ENCODE measurements at places on chromosomes 3 and 15.

DNA sequence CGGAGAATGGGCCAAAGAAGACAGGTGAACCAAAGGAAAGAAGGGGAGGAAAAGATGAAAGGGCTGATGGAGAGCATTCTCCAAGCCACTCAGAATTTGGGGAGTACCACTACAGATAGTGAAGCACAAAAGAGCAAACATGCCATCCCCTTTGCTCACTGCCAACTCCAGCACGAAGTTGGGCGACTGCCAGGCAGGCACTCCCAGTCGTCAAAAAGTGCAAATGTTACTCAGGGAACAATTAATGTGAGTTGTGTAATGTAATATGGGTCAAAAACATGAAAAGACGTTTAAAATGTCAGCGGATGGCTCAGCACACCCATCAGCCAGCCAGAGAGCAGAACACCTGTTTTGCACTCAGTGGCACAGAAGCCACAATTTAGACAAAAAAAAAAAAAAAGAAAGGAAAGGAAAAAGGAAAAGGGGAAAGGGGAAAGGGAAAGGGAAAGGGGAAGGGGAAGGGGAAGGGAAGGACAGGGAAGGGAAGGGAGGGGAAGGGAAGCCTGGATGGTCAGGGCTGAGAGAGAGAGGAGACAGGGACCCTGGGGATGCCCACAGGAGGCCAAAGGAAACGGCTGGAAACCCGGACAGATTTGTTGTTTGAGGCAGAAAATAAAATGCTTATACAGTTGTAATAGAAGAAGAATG lies 82.7 kb downstream of the COL8A1 start:
- no peak for DNase-seq

- no peak for DNase-seq
Measured at GRCh38 chr3:62497156-62497555, 123.8 kb upstream of the FEZF2 start.

GRCh38 chr3:148923592-148923991 lies 58.5 kb downstream of the CPA3 start:
- DNase-seq, result no peak

DNA sequence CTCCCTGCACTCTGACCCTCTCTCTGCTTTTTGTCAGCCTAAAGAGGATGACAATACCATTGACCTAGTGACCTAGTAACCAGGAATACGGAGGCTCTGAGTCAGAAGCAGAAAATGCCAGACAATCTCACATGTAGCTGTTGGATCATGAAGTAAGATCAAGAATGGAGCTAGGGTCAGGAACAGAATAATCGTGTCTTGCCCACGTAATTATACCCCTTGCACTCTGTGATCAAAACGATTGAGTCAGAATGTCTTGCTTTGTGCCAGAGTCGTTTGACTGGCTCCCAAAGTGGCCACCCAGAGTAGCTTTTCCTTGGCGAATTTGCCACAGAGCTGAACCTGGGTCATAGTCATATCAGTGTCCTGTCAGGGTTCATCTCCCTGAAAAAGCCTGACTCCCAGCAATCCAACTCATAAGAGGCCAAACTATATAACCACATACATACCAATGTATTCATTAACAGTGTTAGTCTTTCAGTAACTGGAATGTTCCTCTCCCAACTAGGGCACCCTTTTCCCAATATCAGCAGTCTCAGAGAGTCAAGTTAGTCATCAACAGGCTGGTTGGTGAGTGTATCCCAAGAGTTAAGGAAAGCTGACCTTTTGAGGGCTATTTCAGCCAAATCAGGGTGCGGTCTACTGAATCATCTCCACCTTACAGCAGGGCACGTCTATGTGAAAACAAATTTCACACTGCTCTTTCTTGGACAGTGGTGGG lies 5.0 kb upstream of the CDV3 start:
- no peak for DNase-seq

DNA sequence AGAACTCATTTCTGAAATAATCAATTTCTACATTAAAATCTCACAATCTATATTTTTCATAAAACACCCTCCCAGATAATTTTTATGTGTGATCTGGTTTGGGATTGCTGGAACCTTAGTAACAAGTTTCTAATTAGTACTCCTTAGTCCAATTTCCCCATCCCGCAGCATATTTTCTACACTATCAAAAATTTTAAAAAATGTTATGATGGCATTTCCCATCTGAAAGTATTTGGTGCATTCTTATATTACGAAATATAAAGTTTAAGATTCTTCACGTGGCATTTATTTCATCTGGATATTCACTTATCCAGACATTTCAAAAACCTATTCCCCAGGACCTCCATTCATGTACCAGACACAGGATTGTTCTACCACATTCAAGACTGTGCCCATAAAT lies 1.5 kb downstream of the OR5H14 start:
- DNase-seq, result no peak

DNA sequence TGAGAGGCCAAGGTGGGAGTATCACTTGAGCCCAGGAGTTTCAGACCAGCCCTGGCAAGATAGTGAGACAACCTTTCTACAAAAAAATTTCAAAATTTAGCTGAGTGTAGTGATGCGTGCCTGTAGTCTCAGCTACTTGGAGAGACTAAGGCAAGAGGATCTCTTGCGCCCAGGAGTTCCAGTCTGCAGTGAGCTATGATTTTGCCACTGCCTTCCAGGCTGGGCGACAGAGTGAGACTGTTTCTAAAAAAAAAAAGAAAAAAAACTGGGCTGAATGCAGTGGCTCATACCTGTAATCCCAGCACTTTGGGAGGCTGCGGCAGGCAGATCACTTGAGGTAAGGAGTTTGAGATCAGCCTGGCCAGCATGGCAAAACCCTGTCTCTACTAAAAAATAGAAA lies 14.0 kb upstream of the PIK3CB start:
- DNase-seq, result no peak

GRCh38 chr3:54259636-54260035 lies 137.3 kb downstream of the CACNA2D3 start:
- DNase-seq, result no peak

- DNase-seq, result no peak
Measured at GRCh38 chr15:90713081-90713480, 4.1 kb upstream of the BLM start.

GRCh38 chr3:195907934-195908693 lies at the start of gene TNK2:
Gene TNK2, minus strand, starts transcription at chr3:195908551. Its CDS starts 19,963 bp downstream, at chr3:195888588.
- peak; percentile 44 for DNase-seq

DNA sequence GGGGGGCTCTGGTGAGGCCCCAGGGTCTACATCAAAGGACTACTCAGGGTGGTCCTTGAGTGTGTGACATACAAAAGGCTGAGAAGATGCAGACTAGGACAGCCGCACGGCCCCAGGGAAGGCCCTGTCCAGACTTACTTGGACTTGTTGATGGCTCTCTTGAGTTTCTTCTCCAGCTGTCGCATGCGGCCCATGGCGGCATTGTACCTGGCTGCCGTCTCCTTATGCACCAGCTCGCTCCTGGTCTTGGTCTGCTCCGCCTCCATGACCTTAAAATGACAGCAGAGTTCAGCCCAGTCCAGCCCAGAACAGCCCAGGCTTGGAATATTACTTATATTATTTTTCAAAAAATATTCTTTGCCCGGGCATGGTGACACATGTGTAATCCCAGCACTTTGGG lies 56.0 kb downstream of the CAPN7 start:
- no peak for DNase-seq

DNA sequence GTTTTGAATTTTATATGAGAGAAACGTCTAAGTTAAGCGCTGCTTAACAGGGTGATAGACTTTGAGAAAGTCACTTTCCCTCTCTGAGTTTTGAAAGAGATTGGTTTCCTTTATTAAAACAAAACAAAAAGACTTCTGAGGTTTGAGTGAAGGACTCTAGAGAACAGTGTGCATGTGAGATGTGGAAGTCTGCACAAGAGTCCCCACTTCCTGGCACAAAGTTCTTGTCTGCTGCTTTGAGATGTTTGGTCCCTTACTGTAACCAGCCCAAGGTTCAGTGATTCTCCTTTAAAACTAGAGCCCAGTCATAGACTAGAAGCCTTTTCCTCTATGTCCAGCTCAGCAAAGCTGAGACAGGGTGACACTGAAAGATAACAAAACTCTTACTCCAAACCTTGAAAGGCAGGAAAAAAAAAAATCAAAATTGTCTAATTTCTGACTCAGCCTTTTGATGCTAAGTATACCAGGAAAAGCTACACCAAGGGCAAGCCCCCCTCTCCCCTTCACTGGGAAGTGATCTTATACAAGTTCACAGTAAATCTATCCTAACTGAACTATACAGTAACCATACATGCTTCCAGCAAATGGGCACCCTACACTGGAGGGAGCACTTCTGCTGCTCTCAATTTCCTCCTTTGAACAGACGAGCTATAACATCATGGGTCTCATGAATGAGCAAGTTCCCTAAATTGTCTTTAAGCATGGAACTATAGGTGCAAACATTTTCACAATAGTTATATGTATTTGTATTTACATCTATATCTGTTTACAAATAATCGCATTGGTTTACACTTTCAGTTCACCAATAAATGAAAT lies 2.3 kb downstream of the POPDC2 start:
- DNase-seq, result no peak

DNA sequence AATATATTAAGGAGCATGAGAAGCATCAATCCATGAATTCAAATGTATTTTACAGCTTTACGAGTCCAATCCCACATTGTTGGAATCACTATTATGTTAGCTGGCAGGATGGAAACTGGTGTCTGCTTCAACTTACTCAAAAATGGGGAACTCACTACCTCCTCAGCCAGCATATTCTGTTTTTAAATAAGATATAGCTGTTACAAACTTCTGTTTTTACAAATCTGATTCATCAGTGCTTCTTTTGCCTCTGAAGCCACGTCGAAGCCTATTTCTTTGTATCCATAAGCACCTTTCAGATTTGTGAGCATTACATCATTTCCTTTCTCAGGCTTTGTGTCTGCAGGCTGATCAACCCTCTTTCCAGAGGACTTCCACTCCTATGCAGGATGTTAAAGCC lies 105.9 kb downstream of the TPRG1 start:
- no peak for DNase-seq

DNA sequence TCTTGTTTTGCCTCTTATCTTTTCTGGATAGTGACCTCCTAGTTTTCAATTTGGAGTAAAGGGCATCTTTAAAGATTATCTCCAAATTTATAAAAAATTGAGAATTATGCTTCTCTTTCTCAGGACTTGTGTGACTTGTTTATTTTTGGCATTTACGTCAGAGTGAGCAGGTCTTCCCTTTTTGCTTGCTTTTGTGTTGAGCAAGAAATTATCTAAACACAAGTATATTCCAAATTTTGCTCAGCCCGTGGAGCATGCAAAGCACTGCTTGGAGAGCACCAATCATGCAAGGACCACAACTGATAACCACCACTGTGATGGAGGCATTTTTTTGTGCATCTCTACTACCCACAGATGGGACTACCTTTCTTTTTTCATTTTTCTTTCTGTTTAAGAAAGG lies 7.1 kb downstream of the SLC25A26 start:
- DNase-seq, result no peak

GRCh38 chr3:186160691-186161243 lies 51.9 kb upstream of the ETV5 start:
- no peak for DNase-seq

DNA sequence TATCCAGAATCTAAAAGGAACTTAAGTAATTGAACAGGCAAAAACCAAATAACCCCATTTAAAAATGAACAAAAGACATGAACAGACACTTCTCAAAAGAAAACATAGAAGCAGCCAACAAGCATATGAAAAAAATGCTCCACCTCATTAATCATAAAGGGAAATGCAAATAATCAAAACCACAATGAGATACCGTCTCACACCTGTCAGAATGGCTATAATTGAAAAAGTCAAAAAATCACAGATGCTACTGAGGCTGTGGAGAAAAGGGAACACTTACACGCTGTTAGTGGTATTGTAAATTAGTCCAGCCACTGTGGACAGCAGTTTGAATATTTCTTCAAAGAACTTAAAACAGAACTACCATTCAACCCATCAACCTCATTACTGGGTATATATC lies 220.7 kb downstream of the MEX3B start:
- DNase-seq, result no peak

DNA sequence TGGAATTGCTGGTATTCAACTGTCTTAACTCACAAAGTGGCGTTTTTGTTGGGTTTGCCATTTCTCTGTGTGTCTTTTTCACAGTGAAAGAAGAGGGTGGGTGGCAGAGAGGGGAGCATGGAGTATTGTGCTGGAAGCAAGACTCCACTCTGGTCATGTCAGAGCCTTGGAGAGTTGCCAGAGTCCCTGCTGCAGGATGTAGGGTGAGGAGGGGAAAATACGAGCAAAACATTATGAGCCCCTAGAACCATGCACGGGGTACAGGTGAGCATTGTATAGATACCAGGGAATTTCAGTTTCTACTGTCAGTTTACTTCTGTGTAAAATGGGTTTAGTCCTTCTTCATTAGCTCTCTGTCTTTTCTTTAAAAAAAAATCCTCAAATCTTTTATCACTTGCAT lies 249.9 kb downstream of the CACNA2D3 start:
- no peak for DNase-seq

DNA sequence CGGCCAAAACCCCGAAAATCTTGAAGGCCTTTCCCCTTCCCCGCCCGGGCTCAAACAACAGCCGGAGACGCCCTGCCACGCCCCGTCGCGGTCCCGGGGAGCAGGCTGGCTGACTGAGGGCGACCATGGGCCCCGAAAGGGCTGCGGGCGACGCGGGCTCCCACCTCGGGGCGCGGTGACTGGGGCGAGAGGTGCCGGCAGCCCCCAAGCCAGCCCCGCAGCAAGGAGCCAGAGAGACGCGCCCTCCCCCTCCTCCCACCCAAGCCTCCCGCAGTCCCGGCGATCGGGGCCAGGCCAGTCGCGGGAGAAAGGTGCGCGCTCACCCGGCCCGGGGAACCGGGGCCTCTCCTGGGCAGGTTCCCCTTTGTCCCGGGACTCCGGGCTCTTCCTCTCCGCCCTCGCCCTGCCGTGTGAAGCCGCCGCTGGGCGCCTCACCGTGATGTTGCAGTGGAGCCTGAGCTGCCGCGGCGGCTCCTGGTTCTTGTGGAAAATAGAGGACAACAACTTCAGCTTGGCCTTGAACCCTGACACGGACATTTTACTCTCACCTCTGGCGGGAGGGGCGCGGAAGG lies 30.6 kb upstream of the ZSCAN2 start:
- peak; percentile 31 for DNase-seq

- DNase-seq, result peak; percentile 6
Measured at GRCh38 chr3:30894521-30895251, at the start of gene GADL1. Gene GADL1, minus strand, starts transcription at chr3:30894661. Its CDS starts 47 bp downstream, at chr3:30894614.

DNA sequence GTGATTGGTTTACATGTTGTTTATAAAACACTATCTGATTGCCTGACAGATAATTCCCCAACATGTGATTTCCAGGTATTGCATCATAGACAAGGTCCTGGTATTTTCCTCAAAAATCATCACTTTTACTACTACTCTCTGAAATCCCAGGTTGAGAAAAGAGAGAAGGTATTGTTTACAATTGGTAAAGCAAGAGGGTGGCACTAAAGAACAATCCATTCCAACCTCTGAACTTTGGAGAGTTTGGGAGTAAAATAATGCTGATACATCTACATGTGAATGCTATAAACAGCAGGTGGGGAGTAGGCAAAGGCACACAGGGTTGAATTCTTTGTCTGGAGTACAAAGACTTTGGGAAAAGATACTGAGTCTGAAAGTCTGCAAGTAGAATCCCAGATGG lies 134.2 kb downstream of the WDR72 start:
- no peak for DNase-seq

Measured in stimulated activated CD4-positive, alpha-beta T cell treated with anti-CD3 and anti-CD28 coated beads, Interleukin-4, amount 100 ng/mL, for 48 hours (primary cell).